ENCODE measurements at places on chromosomes 6 and 20. TPM values are rescaled to one million over a fixed set of nuclear protein-coding genes. Genes with fewer than 3 reads are reported as not detected.

Gene MMP24
- not detected for total RNA-seq

Gene OR2H2
- total RNA-seq = not detected

Gene EPB41L2
- 37.7 TPM for total RNA-seq

Gene ELMO2
- total RNA-seq = 81.0 TPM

Gene PACSIN1
- 0.15 TPM for total RNA-seq

Gene KIF25
- not detected for total RNA-seq

Gene UBE3D
- 4.3 TPM for total RNA-seq

Gene SLC17A9
- 20.6 TPM for total RNA-seq

Gene CGA
- total RNA-seq = not detected

Gene SLC35F1
- not detected for total RNA-seq

Gene LTA
- 173 TPM for total RNA-seq

Gene CDH26
- total RNA-seq = 1.5 TPM

Gene GJA10
- total RNA-seq = not detected

Gene PI16
- 0.24 TPM for total RNA-seq

Gene TSBP1
- not detected for total RNA-seq
